ENCODE measurements at places on chromosomes 4 and X.

DNA sequence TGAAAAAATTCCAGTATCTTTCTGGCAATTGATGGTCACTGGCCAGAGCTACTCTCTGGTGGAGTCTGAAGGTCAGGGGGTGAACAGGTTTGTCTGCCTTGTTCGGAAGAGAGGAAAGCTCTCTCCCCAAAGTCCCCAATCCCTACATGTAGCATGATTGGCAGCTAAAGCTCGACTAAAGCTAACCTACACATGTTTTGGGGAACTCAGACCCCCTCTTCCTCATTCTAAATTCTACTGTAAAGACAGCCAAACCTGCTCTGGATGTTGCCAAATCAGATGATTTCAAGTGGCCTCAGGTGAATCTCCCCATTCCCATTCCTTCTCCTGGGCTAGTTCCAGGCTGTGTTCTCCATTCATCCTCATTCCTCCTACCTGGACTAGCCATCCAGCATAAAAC is 84.1 kb downstream of the MSN start:
- no peak overlapping the region for H3K4me3 ChIP-seq
- peaks cover 46% of the 10 kb centered on the region for H3K4me1 ChIP-seq
- H3K27me3 ChIP-seq: no peaks in the 10 kb centered on the region
- no peak overlapping the region for H3K27ac ChIP-seq
- no peak for DNase-seq

- no peak for DNase-seq
- H3K4me3 ChIP-seq: no peak overlapping the region
- no peak overlapping the region for H3K27ac ChIP-seq
- H3K4me1 ChIP-seq: no peaks in the 10 kb centered on the region
These were observed 107.0 kb downstream of the CPZ start for GRCh38 chr4:8699479-8700145.

GRCh38 chr4:151694961-151695720 is 65.7 kb downstream of the GATB start:
- no peak overlapping the region for H3K4me3 ChIP-seq
- H3K4me1 ChIP-seq: no peaks in the 10 kb centered on the region
- peaks cover 11% of the 10 kb centered on the region for H3K36me3 ChIP-seq
- no peak for DNase-seq
- no peak overlapping the region for H3K27ac ChIP-seq
- no peaks in the 10 kb centered on the region for H3K27me3 ChIP-seq

DNA sequence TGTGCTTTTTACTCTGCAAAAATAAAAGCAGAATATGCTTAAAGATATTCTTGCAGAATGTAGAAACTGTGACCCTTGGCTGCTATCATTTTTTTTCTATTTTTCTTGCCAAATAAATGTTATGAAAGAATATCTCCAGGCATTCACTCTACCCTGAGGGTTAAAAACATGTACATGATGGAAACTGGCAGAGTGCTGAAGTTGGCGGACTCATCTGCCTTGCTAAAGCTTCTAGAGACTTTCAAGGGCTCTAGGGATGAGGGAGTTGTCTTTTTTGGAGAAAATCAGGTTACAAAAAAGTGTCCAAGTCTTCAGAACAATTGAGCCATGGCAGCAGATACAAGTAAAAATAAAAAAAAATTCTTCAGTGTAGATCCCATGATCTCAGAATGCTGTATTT is 40.5 kb upstream of the NRK start:
- no peak overlapping the region for H3K4me3 ChIP-seq
- H3K4me1 ChIP-seq: no peaks in the 10 kb centered on the region
- H3K27me3 ChIP-seq: no peaks in the 10 kb centered on the region
- H3K36me3 ChIP-seq: no peaks in the 10 kb centered on the region

- H3K36me3 ChIP-seq: no peaks in the 10 kb centered on the region
- peaks cover 11% of the 10 kb centered on the region for H3K27me3 ChIP-seq
- DNase-seq: no peak
- H3K27ac ChIP-seq: no peak overlapping the region
- H3K4me1 ChIP-seq: no peaks in the 10 kb centered on the region
These were observed 8.3 kb upstream of the CITED1 start for GRCh38 chrX:72313707-72314641.

- no peak for DNase-seq
- H3K27me3 ChIP-seq: no peaks in the 10 kb centered on the region
- H3K4me1 ChIP-seq: no peaks in the 10 kb centered on the region
- no peak overlapping the region for H3K27ac ChIP-seq
- H3K36me3 ChIP-seq: no peaks in the 10 kb centered on the region
These were observed 147.9 kb downstream of the PTCHD1 start for GRCh38 chrX:23482561-23482960.

DNA sequence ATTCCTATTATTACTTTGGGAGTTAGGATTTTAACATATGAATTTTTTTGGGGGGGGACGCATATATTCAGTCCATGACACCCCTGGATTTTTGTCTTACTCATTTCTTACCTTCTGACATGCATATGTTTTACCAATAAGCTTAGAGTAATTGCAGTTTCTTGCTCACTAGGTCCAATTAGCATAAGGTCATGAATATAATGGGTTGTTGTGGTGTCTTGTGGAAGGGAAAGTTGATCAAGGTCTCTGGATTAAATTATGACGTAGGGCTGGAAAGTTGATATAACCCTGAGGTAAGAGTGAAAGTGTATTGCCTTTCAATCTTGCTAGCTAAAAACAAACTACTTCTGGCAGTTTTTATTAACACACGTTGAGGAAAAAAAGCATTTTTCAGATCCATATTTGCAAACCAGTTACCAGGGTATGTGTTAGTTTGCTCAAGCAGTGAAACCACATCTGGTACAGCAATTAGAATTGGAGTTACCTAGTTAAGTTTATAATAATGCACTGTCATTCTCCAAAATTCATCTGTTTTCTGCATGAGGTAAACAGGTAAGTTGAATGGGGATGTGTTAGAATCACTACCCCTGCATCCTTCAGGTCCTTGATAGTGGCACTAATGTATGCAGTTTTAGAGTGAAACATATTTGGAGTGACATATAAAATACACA is 32.0 kb downstream of the STIM2 start:
- no peak overlapping the region for H3K4me3 ChIP-seq

- no peaks in the 10 kb centered on the region for H3K4me1 ChIP-seq
- H3K27me3 ChIP-seq: no peaks in the 10 kb centered on the region
- no peak for DNase-seq
- H3K36me3 ChIP-seq: no peaks in the 10 kb centered on the region
These were observed 39.6 kb downstream of the CDKL5 start for GRCh38 chrX:18465051-18465450.

GRCh38 chr4:141311246-141312204 is 90.8 kb downstream of the ZNF330 start:
- H3K36me3 ChIP-seq: no peaks in the 10 kb centered on the region
- H3K27me3 ChIP-seq: peaks cover 5% of the 10 kb centered on the region
- H3K4me3 ChIP-seq: no peak overlapping the region
- no peak overlapping the region for H3K27ac ChIP-seq
- no peak for DNase-seq

DNA sequence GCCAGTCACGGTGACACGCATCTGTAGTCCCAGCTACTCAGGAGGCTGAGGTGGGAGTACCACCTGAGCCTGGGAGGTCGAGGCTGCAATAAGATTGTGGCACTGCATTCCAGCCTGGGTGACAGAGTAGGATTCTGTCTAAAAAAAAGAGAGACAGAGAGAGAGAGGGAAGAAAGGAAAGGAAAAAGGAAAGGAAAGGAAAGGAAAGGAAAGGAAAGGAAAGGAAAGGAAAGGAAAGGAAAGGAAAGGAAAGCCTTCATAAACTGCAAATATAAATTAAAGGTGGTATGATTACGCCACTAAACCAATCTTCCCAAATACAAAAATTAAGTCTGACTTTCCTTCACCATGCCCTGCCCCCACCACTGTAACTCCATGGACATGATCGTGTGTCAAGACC is 259.3 kb upstream of the GATB start:
- no peak overlapping the region for H3K27ac ChIP-seq
- H3K4me3 ChIP-seq: no peak overlapping the region
- no peaks in the 10 kb centered on the region for H3K36me3 ChIP-seq
- peaks cover 2% of the 10 kb centered on the region for H3K27me3 ChIP-seq
- no peak for DNase-seq

GRCh38 chrX:136711147-136711546 is 63.2 kb downstream of the CD40LG start:
- H3K27me3 ChIP-seq: no peaks in the 10 kb centered on the region
- peaks cover 44% of the 10 kb centered on the region for H3K4me1 ChIP-seq
- H3K27ac ChIP-seq: peak overlapping the region; percentile 95
- no peak overlapping the region for H3K4me3 ChIP-seq
- no peak for DNase-seq

GRCh38 chr4:60314416-60314815 is 885.7 kb upstream of the ADGRL3 start:
- H3K4me1 ChIP-seq: no peaks in the 10 kb centered on the region
- no peaks in the 10 kb centered on the region for H3K27me3 ChIP-seq
- no peak for DNase-seq
- no peaks in the 10 kb centered on the region for H3K36me3 ChIP-seq
- no peak overlapping the region for H3K27ac ChIP-seq

DNA sequence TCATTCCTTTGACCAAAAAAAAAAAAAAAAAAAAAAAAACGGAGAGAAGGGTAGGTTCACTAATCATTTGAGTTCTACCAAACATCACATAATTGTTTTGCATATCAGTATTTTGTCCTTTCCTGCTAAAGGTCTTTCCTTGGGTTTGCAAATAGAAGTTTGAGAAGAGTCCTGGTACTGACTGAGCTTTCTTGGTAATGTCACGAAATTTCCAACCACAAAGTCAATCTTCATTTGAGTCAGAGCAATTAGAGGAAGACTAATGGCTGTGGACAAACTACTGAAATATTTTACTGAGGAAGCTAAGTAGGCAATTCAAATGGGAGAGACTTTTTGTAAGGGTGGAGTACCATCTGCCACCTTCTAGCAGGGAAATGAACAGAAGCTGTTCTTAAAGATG is 21.7 kb upstream of the CD40LG start:
- H3K4me1 ChIP-seq: peaks cover 80% of the 10 kb centered on the region
- peaks cover 6% of the 10 kb centered on the region for H3K36me3 ChIP-seq
- no peak for DNase-seq
- H3K4me3 ChIP-seq: peak overlapping the region; percentile 26

- no peaks in the 10 kb centered on the region for H3K27me3 ChIP-seq
- H3K4me3 ChIP-seq: no peak overlapping the region
- H3K27ac ChIP-seq: no peak overlapping the region
- H3K4me1 ChIP-seq: no peaks in the 10 kb centered on the region
These were observed 24.1 kb downstream of the FAT4 start for GRCh38 chr4:125338814-125339213.

DNA sequence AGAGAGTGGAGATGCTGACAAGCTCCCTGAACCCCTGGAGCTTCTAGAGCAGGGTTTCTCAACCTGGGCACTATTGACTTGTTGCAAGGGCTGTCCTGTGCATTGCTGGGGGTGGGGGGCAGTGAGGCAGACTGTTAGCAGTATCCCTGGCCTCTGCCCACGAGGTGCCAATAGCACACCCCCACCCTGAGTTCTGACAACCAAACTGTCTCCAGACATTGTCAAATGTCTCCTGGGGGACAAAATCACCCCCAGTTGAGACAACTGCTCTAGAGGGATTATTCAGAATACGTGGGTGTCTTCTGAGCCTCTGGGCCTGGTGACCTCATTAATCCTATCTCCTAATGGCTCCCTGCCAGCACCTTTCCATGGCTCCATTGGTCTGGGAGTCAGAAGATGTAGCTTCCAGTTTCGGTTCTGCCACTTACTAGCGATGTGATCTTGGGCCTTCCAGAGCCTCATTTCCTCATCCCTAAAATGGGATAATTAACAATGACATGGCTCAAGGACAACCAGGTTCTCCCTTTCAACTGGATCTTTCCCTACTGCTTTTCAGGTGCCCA is 17.6 kb upstream of the PJA1 start:
- no peaks in the 10 kb centered on the region for H3K36me3 ChIP-seq
- H3K4me1 ChIP-seq: no peaks in the 10 kb centered on the region
- no peak overlapping the region for H3K4me3 ChIP-seq

DNA sequence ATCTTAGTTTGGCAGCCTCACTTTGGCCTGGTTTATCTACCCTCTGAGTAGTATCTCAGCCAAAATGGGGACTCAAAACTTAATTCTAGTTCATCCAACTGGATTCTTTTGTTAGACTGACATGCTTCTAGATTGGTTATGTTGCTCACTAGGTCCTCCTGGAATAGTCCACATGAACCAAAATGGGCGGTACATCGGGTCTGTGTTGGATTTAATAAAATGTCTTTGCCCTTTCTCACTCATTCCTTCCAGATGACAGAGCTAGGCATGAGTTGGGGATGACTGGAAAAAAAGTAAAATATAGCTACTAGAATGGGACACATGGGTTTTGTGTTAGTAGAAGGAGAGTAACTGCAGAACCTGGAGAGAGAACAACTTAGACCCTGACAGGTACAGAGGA is 247.9 kb downstream of the CCSER1 start:
- H3K4me1 ChIP-seq: no peaks in the 10 kb centered on the region
- no peak overlapping the region for H3K4me3 ChIP-seq
- no peak overlapping the region for H3K27ac ChIP-seq
- no peaks in the 10 kb centered on the region for H3K27me3 ChIP-seq
- DNase-seq: no peak
- H3K36me3 ChIP-seq: no peaks in the 10 kb centered on the region

- peaks cover 8% of the 10 kb centered on the region for H3K4me1 ChIP-seq
- no peak overlapping the region for H3K27ac ChIP-seq
- H3K4me3 ChIP-seq: no peak overlapping the region
- no peaks in the 10 kb centered on the region for H3K36me3 ChIP-seq
- peaks cover 13% of the 10 kb centered on the region for H3K27me3 ChIP-seq
- no peak for DNase-seq
These were observed 34.1 kb upstream of the AFF2 start for GRCh38 chrX:148466292-148466691.

DNA sequence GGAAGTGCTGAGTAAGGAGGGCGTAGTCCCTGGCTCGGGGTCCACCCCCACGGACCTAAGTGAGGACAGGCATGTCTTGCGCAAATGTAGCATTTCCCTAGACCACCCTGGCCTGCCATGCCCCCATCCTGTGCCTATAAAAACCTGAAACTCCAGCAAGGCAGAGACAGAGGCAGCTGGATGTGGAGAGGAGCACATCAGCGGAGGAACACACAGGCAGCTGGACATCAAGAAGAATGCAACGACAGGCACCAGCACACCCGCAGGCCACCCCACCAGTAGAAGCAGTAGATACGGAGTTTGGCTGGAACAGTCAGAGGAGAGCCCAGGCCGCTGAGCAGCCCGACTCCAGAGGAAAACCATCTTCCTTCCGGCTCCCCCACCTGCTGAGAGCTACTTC is 345.9 kb downstream of the FSTL5 start:
- no peak for DNase-seq
- H3K27me3 ChIP-seq: no peaks in the 10 kb centered on the region
- H3K36me3 ChIP-seq: no peaks in the 10 kb centered on the region
- no peak overlapping the region for H3K27ac ChIP-seq
- no peak overlapping the region for H3K4me3 ChIP-seq

GRCh38 chr4:3760841-3761240 is 5.3 kb upstream of the ADRA2C start:
- H3K4me1 ChIP-seq: no peaks in the 10 kb centered on the region
- peaks cover 6% of the 10 kb centered on the region for H3K27me3 ChIP-seq
- H3K4me3 ChIP-seq: no peak overlapping the region
- no peak for DNase-seq
- no peak overlapping the region for H3K27ac ChIP-seq
- no peaks in the 10 kb centered on the region for H3K36me3 ChIP-seq
